Articular chondrocyte of knee joint (primary cell): ENCODE measurements at places on chromosomes 2 and 18. TPM values are rescaled to one million over a fixed set of nuclear protein-coding genes. Genes with fewer than 3 reads are reported as not detected.

Gene FAM161A
- 2.3 and 2.4 TPM in 2 replicates for total RNA-seq

Gene IL1R2
- 0.65 and 1.3 TPM in 2 replicates for total RNA-seq

Gene FMNL2
- total RNA-seq = 19.2 and 20.5 TPM in 2 replicates

Gene MERTK
- 0.65 and 1.3 TPM in 2 replicates for total RNA-seq

Gene BCL11A
- total RNA-seq = 0.78 and 1.2 TPM in 2 replicates

Gene HSBP1L1
- total RNA-seq = 9.8 and 14.8 TPM in 2 replicates

Gene CHRNG
- total RNA-seq = not detected in 2 replicates

Gene CTAGE1
- not detected in 2 replicates for total RNA-seq
